ENCODE measurements at places on chromosomes 7 and 10.

- no peak for DNase-seq
Observed at GRCh38 chr10:35400595-35401268, 64.4 kb downstream of the CCNY start.

DNA sequence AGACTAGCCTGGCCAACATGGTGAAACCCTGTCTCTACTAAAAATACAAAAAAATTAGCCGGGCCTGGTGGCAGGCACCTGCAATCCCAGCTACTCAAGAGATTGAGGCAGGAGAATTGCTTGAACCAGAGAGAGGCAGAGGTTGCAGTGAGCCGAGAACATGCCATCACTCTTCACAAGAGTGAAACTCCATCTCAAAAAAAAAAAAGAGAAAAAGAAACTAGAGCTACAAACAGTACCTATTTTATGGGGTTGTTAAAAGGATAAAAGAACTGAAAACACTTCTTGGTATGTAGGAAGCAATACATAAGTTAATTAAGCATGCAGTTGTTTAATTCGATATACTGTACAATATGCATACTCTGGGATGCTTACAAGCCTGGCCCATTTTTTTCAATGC, 216.9 kb downstream of the SORCS1 start:
- DNase-seq, result no peak

- DNase-seq, result no peak
Observed at GRCh38 chr10:1449572-1450205, 287.6 kb downstream of the ADARB2 start.

DNA sequence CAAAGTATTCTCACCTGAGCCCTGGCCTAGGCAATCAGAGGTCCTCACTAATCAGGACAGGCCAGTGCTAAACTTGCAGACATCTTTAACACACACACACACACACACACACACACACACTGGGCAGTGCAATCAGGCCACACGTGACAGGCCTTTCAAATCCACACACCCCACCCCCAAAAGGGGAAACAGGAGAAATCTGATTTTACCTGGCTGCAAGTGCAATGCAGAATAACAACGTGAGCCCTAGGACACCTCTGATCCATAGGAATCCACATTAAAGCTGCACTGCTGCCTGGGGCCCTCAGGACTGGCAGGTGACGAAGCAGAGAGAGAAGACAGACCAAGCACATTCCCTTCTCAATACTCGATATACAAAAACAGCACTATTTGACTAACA, 218.9 kb downstream of the FAM107B start:
- no peak for DNase-seq

DNA sequence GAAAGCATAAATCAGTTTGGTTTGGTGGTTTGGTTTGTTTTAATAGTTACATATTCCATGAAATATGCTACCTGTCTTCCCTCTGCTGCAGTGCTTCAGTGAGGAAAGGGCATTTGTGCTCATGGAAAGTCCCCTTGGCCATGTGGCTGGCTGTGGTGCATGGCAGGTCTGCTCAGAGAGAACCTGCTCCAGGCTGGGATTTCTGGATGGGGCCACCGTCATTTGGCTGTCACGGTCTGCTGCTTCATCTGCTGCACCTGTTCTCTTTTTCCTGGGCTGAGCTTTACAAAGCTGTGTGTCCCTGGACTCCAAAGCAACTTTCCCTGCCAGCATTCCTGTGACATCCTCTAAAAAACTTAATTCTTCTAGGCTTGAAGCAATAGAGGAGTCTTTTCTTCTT, 8.9 kb downstream of the CDK14 start:
- no peak for DNase-seq

Data from stimulated activated CD4-positive, alpha-beta T cell treated with anti-CD3 and anti-CD28 coated beads, Interleukin-1b, Interleukin-23, amount 100 ng/mL, for 1 hour (primary cell).